ENCODE measurements at places on chromosomes 4 and X. TPM values are rescaled to one million over a fixed set of nuclear protein-coding genes. Genes with fewer than 3 reads are reported as not detected.

DNA sequence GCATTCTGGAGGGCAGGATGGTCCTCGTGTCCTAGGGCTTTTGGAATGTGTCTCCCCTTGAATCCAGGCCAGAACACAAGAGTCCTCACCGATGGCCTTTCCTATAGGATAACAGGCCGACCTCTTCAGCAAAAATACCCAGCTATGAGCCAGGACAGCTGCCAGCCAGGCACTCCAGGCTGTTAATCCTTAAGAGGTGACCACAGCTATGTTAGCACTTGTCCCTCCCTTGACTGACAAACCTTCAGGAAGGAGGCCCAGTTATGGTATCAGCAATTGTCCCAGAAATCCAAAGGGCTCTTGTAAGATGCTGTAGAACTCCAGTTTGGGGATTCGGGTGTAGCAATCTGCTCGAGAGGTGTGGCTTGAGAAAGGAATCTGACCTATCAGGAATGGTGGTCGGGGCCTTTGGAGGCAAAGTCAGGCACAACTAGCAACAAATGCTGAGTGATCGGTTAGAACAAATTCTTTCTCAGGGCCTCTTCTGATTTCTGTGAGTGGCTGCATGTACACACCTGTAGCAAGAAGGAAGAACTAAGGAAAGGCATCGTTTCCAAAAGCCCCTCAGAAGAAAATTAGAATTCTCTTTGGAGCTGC is 54.6 kb downstream of the PTCHD1 start:
- DNase-seq: no peak
- H3K36me3 ChIP-seq: no peaks in the 10 kb centered on the region
- no peak overlapping the region for H3K4me3 ChIP-seq
- no peak overlapping the region for H3K27ac ChIP-seq

DNA sequence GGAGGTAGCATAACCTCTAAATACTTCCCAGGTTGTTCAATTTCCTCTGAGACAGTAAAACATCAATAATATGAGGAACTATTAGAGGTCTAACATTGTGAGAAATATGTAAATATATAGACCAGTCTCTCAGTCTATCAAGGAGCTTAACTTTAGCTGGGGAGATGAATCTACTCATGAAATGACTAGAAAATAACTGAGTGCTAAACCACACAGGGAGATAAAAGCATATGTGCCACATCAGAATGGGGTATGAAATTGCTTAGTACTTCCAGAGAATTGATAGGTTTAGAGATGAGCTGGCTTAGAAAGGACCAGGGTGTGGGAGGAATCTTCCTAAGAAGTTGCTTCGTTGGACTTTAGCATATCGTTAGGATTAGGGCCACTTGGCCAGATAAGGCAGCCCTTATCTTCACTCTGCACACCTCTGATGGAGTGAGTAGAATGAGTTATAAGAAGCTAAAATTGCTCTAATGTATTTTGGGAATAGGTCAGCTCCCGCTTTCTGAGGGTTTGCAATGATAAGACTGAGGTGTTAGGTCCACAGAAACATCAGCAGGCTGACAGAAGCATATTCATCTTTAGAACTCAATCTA is 299.2 kb downstream of the UNC5C start:
- no peaks in the 10 kb centered on the region for H3K4me1 ChIP-seq
- no peak overlapping the region for H3K4me3 ChIP-seq
- H3K36me3 ChIP-seq: no peaks in the 10 kb centered on the region
- no peak overlapping the region for H3K27ac ChIP-seq
- no peaks in the 10 kb centered on the region for H3K27me3 ChIP-seq
- DNase-seq: no peak

DCAF12L1 gene
- not detected for total RNA-seq

ARX gene
- 0.66 TPM for total RNA-seq

PHOX2B gene
- 0.56 TPM for total RNA-seq
